Activated gamma-delta T cell treated with Interleukin-2 at 50 U/mL for 16 hours (primary cell): ENCODE measurements at places on chromosomes 5 and 9.

DNA sequence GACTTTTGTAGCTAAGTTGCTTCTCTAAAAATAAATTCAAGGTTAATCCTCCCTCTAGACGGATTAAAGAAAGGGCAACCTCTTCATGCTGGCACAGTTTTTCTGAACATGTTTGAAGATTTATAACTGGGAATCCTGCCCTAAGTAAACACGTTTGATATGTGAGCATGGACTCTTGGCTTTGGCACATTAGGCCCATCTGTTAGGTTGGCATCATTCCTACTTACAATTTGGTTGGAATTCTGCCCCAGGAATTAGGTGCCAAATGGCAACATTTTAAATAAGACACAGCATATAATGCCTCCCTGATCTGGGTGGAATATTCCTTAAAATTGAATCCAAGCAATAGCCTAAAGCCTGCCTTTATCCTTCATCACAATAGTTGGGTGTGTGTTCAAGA lies 372.3 kb upstream of the CDH18 start:
- no peak for DNase-seq

- no peak for DNase-seq
These were observed 246.1 kb downstream of the TRIM32 start for GRCh38 chr9:116933251-116933650.

DNA sequence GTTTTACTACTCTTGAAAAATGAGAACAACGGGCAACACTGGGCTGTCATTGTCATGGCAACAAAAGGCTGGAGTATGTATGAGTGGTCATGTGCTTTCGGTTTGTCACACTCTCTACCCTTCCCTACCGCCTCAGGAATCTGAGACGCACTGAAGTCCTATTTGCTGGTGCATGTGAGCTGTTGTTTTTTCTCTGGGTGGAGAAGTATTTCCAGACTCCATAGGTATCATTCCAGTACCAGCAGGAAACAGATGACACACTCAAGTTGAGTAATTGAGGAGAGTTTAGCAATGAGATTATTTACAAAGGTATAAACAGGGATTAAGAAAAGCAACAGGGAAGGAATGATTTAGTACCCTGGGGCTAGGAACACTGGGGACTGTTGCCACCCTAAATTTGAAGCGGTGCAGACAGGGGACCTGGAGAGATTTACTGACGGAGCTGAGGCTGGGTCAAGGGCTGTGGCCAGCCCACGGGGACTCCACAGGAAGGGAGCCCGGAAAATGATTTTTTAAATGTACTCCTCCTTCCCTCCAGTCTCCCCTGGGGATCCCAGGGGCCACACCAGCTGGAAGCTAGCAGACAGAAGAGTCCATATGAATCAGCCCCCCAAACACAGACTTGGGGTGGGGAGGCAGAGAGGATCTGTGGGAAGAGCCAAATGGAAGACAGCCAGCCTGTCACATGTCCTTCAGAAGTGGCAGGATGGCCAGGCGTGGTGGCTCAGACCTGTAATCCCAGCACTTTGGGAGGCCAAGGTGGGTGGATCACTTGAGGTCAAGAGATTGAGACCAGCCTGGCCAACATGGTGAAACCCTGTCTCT lies 13.2 kb upstream of the ZBTB43 start:
- no peak for DNase-seq

- DNase-seq: no peak
These were observed 49.3 kb downstream of the FAM169A start for GRCh38 chr5:74816875-74817274.

GRCh38 chr5:172123269-172123692 lies 64.7 kb downstream of the STK10 start:
- DNase-seq: no peak

- DNase-seq: no peak
These were observed 204.5 kb downstream of the CWC27 start for GRCh38 chr5:64973215-64973614.

GRCh38 chr5:94744906-94745305 lies 126.4 kb downstream of the SLF1 start:
- DNase-seq: no peak

DNA sequence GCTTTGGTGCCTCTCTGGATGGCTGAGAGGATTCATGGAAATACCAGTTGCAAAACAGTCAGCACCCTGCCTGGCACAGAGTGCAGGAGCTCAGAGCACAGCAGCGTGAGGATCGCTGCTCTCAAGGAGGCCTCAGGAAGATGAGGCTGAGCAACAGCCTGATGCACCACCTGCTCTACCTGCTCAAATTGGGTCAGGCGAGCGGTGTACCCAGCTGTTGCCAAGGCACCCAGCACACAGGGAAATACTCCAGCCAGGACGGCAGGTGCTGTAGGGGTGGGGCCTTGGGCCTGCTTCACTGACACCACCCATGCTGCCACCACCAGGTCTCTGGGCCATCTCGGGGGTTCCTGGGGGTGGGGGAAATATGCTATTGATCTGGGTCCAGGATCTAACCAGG lies 4.3 kb downstream of the EEIG1 start:
- no peak for DNase-seq

GRCh38 chr9:129068990-129069861 lies 11.7 kb upstream of the DOLPP1 start:
- peak; percentile 68 for DNase-seq

GRCh38 chr9:125146247-125146646 lies 2.9 kb upstream of the SCAI start:
- DNase-seq: no peak

- no peak for DNase-seq
These were observed 180.2 kb downstream of the ALDH1A1 start for GRCh38 chr9:72772661-72773060.

GRCh38 chr5:33793836-33794549 lies 97.8 kb downstream of the ADAMTS12 start:
- DNase-seq: no peak

- DNase-seq: peak; percentile 33
These were observed 19.0 kb downstream of the CXXC5 start for GRCh38 chr5:139667001-139667729.

DNA sequence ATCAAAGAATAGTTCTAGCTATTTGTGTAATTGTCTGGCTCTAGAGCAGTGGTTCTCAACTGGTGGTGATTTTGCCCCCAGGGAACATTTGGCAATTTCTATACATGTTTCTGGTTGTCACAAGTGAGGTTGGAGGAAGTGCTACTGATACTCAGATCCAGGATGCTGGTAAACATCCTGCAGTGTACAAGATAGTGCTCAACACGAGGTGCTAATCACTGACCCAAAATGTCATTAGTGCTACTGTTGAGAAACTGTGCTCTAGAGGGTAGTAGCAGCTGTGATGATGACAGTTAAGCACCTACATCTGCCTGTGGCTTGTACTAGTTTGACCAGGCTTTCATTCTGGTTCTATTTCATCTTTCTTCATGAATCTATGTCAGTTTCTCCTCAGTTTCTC lies 22.1 kb downstream of the LRRC19 start:
- DNase-seq: no peak

DNA sequence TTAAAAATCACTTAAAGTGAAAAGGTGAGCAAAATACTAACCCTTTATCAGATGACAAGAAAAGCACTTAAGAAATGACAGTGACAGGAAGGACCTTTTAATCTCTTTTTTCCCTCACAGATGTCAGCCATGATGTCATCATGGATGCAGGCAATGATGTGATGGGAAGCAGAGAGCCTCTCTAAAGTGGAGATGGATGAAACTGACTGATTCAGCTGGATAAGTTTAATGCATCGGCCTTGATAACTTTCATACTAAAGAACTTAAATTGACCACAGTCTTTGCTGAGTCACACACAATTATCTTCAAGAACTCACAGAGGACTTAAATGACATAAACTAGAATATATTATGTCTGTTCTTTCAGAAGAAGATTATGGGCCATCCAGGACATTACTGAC lies 153.2 kb upstream of the FGF10 start:
- DNase-seq: no peak

GRCh38 chr9:108815156-108815555 lies 40.6 kb downstream of the ACTL7B start:
- no peak for DNase-seq

DNA sequence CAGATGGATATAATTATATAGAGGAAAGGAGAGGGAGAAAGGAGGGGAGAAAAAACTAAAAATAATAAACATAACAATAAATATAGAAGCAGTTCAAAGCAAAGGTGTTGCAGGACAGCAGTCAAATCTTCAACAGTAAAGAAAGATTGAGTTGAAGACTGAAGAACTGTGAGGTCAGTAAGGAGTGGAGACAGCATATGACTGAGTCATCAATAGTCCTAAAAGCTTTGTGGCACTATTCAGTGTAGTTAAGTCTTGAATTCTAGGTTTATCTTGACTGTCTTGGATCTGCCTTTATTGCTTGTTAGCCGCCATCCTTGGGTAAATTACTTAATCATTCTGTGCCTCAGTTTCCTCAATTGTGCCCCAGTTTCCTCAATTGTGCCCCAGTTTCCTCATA lies 137.0 kb downstream of the MRPS30 start:
- no peak for DNase-seq

DNA sequence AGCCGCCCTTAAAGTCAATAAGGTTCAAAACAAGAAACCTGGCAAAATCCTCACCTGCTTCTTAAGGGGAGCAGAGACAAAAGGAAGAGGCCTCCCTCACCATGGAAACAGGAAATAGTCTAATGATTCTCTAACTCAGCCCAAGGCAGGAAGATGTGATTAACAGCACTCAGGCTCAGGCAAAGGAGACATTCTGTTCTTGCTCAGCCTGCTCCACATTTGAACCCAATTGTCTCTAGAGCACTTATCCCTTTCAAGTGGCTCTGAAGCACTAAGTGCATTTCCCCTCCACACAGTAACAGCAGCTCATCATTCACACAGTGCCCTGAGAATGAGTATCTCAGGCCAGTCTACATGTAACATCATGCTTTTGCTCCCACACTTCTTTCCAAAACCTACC lies 72.3 kb downstream of the NIPSNAP3B start:
- no peak for DNase-seq

DNA sequence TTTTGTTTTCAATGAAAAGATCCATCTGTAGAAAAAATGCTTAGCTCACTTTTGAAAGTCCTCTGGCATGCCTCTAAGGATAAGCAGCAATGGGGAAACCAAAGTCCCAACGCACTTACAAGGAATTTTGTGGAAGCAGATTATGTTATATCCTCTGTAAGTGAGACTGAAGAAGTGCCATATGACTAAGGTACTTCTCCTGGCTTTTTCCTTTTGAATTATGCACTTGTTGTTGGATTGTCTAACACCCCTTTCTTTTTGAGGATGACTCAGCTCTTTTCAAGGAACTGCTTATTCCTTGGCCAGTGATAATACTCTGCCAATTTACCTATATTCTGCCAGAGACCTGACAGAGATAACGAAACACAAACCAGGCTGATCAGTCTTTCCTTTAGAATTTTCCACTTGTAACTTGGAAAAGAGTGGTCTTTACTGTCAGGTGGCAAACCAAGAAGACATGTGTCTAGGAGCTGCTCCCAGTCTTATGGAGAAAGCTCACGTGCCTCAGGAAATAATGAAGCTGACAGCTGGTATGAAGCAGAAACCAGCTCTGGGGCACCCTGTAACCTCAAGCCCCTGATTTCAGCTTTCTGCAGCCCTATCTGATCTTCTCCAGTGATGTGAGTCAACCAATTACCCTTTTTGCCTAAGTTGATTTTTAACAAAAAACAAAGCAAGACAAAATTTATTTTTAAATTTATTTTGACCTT lies 290.8 kb upstream of the FBXL7 start:
- no peak for DNase-seq

- no peak for DNase-seq
These were observed 476.0 kb upstream of the CD180 start for GRCh38 chr5:67672636-67673035.

DNA sequence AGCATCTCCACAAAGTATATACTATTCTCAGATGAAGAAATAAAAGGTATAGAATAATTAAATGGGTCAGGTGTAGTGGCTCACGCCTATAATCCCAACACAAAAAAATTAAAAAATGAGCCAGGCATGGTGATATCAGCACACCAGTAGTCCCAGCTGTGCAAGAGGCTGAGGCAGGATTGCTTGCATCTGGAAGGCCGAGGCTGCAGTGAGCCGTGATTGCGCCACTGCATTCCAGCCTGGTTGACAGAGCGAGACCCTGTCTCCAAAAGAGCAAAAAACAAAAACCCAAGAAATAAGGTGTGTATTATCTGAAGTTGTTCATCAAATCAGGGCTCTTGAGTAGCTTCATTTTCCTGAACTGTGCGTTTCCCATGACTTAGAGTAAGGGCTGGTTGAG lies 83.2 kb upstream of the MYO10 start:
- DNase-seq: no peak

DNA sequence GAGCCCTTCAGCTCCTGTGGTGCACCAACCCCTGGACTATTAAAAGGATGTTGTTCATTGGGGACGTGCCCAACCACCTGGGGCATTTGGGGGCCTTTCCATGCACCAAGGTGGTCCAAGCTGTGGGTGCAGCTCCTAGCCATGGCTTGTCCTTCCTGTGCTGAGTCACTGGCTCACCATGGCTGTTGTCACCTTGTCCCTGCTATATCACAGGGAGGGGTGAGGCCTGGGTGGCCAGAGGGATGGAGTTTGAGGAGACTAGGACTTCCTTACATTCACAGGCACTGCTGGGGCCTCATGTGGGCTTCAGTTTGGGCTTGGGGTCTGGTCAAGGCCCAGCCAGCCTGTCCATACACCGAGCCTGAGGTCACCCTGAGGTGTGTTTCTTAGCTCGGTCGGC lies 45.5 kb downstream of the PHF2 start:
- no peak for DNase-seq
